ENCODE measurements at places on chromosomes 7 and 10.

DNA sequence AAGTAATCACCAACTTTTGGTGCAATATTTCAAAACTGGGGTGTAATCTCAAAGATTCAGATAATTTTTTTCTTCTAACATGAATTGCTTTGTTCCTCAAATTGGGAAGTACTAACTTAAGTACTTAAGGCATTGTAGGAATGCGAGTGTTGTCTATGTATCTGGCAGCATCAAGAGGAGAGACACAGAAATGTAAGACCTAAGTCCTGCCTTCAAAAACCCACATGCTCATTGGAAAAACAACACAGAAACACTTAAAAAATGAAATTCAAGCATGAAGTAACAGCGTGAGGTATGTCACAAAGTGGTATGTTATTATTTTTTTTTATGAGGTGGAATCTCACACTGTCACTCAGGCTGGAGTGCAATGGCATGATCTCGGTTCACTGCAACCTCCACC is 288.5 kb downstream of the ZEB1 start:
- no peak for DNase-seq

GRCh38 chr7:155234950-155235789 is 62.5 kb upstream of the INSIG1 start:
- DNase-seq, result no peak

- DNase-seq, result no peak
Measured at GRCh38 chr10:25023278-25023677, 6.9 kb downstream of the THNSL1 start.

DNA sequence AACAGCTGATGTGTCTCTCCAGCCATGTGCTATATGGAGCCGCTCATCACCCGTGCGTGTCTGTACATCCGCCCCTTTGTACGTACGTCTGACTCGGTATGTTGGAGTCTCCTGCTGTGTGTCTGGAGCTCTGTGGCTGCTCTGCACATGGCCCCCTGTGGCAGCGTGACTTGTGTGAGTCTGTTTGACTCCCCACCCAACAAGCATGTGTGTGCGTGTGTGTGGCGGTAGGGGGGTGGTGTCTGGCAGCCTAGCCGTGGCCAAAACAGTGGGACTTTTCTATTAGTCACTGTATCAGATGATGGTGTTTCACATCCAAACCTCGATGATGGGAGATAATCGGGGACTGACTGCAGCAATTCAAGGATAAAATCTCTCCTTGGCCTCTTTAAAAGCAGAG is 94.1 kb downstream of the COL13A1 start:
- DNase-seq, result no peak

GRCh38 chr7:81064426-81064825 is 145.6 kb upstream of the SEMA3C start:
- DNase-seq, result no peak

DNA sequence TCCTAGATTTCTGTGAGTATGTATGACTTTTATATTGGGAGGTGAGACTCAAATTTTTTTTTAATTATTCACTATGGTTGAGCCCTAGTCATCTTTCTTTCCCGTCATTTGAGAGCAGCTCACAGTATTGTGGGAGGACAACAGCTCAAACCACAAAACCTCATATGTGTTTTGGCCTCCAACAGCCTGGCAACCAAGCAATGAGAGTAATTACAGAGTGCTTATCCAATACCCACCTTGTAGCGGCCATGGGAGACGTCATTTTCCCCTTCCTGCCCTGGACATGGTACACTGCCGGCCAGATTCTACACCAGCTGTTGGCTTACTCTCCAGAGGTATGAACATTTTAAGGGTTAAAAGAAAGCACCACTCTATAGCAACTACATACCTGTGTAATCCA is 49.1 kb downstream of the DOCK4 start:
- peak; percentile 71 for DNase-seq

GRCh38 chr10:14093730-14094484 is 236.8 kb downstream of the FRMD4A start:
- peak; percentile 42 for DNase-seq

- no peak for DNase-seq
Measured at GRCh38 chr7:16069998-16070397, 351.3 kb downstream of the CRPPA start.

GRCh38 chr10:102243309-102243708 is 2.0 kb upstream of the PITX3 start:
- DNase-seq, result peak; percentile 89

DNA sequence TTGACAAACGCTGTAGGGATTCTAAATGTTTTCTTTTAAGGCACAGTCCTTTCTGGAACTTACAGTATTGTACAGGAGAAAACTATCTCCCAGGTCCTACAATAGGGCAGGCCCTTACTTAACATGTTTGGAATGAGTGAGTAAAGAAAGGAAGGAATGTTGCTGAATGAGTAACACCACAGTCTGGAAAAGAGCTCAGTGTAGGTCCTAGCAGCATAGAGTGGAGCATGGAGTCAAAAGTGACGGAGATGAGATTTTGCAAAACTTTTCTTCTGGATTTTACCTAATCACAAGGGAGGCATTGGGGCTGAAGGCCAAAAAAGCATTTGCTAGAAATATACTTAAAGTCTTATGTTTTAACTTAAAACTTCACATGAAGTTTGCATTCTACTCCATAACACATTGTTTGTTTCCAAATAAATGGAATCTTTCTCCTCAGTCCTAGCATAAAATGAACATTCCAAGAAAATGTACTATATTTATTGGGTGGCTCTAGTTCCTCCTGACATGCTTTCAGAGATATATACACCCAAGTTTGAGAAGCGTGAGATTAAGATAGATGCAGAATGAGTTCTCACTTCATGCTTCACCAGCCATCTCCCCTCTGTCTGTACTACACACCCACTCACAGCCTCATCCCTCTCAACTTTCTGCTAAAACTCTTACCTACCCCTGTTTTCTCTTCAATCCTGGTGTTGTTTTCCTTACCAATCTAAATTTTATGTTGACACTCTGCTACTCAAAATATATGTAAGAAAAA is 20.2 kb upstream of the ADD3 start:
- DNase-seq, result peak; percentile 81

DNA sequence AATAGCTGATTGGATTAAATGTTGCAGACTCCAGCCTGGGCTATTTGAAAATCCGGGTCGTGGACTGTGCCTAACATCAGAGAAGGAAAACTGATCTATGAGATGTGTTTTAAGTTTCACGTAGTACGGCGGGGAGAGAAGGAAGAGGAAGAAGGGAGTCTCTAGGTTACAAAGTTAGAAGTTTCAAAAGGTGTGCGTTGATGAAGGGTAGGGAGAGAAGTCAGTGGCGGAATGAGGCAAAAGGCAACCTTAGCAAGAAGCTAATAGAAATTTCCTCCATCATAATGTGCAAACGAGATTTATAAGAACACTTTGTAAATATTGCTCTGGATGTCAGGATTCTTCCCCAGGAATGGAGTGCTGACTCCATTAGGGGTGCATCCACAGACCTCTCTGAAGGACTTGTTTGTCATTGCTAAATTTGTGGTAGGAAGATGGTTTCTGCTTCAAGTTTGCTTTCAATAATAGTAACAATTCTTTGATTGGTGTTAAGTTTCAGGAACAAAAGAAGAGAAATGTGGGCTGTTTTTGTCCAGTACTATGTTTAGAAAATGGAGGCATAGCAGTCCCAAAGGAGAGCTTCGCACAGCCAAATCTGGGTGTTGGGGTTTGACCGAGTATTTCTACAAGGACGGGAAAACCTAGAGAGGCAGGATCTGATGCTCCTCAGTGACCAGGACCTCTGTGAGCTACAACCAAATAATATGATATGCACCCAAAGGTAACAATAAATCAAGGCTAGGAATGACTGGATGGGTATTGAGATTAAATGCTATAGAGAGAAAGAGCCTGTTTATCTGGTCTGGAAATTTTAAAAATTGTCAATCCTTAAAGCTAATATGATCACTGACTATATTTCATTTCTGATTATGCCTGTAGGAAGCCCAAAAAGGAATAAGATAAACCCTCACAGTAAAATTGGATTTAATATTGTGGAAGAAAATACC is 8.2 kb downstream of the TWIST1 start:
- DNase-seq, result no peak

- DNase-seq, result no peak
Measured at GRCh38 chr10:76829724-76830123, 807.9 kb downstream of the KCNMA1 start.

DNA sequence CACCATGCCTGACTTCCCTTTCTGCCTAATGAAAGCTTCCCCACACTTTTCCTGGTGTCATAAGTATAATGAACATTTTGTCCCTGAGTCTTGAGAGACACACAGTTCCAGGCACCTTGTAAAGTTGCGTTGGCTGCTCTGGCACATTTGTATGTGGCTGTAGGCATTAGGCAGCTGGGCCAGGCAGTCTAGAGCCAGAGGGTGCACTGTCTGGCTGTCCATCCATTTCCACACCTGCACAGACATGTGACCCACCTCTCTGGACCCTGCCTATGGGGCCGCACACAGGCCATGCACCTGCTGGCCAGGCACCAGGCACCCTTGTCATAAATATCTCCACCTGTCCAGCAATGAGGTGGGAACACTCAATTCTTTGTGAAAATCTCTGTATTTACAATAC is 54.7 kb upstream of the ANTXRL start:
- no peak for DNase-seq

GRCh38 chr7:37832194-37832593 is 16.2 kb upstream of the NME8 start:
- peak; percentile 40 for DNase-seq

- peak; percentile 96 for DNase-seq
Measured at GRCh38 chr10:71213127-71213621, 804 bp downstream of the UNC5B start.

DNA sequence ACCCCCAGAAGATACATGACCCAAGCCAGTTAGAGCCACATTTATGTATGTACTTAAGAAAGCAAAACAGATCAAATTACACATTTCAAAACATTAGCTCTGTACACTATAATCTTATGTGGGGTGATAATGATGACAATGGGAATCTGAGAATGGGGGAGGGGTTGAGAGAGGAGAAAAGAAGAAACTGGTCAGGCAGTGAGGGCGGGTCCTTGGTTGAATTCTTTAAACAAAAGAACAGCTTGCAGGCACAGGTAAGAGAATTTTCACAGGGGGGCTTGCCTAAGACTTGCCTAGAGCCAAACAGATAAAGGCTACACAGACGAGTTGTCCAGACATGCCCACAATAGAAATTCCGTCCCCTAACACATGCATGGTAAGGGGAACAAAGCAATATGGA is 76.8 kb upstream of the PTER start:
- DNase-seq, result peak; percentile 51

DNA sequence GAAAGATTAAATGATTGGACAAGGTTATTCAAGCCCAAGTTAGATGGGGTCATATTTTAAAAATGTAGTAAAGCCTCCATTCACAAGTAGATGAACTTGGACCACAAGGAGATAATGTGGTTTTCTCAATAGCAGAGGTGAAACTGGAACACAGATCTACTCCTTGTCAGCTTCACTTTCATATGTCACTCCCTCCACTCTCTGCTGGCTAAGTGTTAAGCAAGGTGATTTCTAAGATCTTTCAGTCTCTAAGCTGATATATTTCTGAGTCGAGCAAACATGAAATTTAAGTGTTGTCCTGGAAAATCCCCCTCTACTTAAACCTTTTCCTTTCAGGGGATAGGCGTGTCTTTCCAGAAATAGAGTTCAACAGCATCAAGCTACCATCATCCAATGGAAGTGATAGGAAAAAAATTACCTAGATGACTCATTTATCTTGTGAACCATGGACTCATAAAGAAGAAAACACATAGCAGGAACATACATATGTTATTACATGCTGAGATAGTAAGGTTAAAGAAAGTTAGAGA is 275.0 kb downstream of the PTEN start:
- DNase-seq, result peak; percentile 29

- no peak for DNase-seq
Measured at GRCh38 chr10:80760914-80761371, 223.2 kb downstream of the SH2D4B start.

GRCh38 chr10:23351926-23352519 is 7.4 kb upstream of the C10orf67 start:
- DNase-seq, result peak; percentile 88

GRCh38 chr7:21361413-21362125 is 66.3 kb upstream of the SP4 start:
- DNase-seq, result no peak

- no peak for DNase-seq
Measured at GRCh38 chr10:102894466-102895213, 23.5 kb upstream of the CNNM2 start.

DNA sequence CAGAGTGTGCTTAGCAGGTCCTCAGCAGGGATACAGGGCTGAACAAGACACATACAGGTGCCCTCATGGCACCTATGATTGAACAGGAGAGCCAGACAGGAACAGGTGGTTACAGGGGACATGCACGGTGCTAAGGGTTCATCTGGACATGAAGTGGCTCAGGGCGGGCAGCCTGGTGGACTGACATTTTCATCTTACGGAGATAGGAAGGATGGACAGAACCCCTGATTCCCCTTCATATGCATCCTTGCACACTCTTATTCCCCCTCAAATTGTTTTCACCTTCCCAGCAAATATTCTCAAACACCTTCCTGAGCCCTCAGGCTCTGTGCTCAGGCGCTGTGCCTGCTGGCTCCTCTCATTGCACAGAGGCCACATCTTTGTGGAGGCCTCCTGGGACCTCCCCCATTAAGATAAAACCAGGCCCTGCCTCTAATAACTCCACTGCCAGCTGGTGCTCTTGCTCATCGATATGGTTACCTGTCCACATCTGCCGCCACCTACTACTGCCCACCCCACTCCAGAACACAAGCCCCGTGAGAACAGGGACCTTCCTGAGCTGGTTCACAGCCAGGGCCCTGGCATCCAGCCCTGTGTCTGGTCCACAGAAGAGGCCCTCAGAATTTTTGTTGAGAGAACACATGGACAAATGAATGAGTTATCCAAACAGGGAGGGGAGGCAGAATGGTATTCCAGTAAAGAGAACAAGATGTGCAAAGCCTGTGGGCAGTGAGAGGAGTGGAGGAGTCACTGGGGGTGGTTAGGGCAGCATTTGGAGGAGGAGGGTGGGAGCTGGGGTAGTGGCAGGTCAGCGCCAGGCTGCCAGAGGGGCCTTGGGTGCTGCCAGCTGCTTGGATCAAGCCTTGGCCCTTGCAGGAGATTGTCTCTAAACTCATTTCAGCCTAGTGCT is 68.9 kb upstream of the AQP1 start:
- no peak for DNase-seq

- no peak for DNase-seq
Measured at GRCh38 chr10:77309509-77309908, 328.1 kb downstream of the KCNMA1 start.

- peak; percentile 86 for DNase-seq
Measured at GRCh38 chr10:50497758-50498157, 126.0 kb downstream of the SGMS1 start.

DNA sequence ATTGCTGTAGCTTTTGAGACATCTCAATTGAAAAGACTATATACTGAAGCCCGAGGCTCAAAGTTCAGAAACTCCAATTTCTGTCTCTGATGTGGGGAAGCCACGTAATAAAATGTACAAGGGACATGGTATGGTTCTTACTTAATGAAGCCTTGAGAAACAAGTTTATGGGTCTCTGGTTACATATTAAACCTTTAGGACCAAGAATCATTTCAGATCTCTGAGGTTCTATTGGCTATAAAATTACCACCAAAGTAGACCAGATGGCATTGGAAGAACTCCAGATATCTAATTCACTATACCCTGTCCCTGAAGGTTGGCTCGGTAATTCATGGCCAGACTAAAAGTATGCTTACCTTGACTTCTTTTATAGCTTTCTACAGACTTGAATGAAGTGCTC is 23.7 kb downstream of the STAMBPL1 start:
- DNase-seq, result no peak

- DNase-seq, result no peak
Measured at GRCh38 chr7:55237156-55237893, 127.8 kb upstream of the LANCL2 start.

All from epithelial cell of esophagus (primary cell).